ENCODE measurements at places on chromosomes 13 and 19. TPM values are rescaled to one million over a fixed set of nuclear protein-coding genes. Genes with fewer than 3 reads are reported as not detected.

DNA sequence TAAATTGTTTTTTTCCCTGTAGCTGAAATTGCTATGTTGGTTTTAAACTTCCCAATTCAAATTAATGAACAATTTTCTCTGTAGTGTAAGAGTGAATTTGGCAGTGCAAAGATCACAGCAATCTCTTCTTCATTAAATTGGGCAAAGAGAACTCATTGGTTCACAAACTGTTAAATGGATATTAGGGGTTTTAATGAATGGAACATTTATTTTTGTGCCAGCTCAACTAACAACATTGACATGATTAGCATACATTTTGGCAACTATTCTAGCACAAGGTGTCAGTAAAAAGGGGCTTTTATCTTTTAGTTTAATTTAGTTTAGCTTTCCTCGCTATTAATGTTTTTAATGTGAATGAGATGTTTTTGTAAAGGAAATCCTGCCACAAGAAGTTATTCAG is 7.1 kb downstream of the PCDH20 start:
- no peak for DNase-seq

- no peak for DNase-seq
These were observed 14.0 kb upstream of the ZNF681 start for GRCh38 chr19:23772675-23773063.

DNA sequence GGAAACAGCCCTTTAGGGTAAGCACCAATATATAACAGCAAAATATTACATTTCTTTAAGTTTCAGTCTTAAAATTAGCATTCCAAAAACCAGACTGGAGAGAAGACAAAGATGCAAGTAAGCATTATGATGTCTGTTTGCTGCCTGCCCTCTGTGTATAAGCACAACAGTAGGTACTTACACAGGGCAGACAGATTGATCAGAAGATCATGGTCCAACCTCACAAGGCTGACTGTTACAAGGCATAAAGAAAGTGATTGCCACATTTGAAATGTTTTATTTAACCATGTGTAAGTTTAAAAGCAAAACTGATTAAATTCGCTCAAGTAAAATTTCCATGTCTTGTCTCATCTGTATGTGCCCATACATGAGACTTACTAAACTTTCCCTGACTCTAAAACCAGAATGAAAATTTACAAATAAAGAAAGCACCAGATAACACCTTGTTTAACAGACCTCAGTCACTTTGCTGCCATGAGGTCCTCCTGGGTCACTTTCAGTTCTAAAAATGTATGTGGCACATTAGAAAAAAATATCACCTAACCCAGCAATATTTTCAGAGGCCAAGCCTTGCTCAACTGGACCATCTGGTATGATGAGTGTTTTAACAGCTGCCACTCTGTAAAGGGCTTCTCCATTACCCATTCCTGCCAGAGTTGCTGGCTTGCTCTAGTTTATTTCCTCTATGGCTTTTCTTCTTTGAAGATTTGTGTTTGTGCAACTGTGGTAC is 297.0 kb downstream of the RBM26 start:
- no peak for DNase-seq

DNA sequence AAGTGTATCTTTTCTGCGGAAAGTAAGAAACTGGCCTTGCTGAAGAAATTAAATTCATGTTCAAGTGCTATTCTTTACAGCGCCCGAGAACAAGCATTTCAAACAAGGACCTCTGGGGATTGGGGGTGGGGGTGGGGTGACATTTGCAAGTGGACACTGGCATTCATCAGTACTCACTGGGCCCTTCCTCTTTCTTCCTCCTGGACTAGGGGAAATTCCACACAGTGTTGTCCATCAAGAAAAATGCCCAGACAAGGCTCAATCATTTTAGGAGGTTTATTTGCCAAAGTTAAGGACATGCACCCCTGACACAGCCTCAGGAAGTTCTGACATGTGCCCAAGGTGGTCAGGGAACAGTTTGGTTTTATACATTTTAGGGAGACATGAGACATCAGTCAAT is 22.9 kb upstream of the OR10H1 start:
- no peak for DNase-seq

DNA sequence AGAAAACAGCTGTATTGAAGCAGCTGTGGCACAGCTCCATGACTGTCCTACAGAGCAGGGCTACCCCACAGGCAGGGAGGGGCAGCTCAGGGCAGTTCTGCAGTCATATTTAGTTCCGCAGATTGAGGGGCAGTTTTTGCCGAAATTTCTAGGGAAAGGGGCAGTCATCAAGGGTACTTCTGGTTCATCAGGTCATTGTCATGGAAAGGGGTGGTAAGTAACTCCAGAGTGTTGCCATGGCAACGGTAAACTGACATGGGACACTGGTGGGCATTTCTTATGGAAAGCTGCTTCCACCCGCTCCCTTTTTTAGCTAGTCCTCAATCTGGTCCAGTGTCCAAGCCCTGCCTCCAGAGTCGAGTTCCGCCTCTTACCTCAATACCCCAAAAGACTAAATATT is 702.8 kb downstream of the LIG4 start:
- no peak for DNase-seq

DNA sequence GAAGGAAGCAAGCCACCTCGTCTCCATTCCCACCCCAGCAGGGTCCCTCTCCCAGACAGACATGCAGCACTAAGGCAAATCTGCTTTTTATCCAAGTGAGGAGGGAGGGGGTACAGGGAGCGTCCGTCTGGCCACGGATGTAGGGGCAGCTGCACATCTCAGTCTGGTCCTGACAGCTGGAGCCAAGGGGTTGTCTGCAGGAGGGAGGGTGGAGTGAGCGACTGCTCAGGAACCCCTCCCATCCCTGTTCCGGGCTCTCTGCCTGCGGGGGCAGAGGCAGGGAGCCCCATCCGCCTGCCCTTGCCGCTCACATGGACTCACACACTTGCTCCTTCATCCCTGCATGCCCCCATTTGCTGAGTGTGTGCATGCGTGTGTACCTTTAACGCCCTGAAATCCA is 2.5 kb downstream of the TMEM190 start:
- DNase-seq = no peak

DNA sequence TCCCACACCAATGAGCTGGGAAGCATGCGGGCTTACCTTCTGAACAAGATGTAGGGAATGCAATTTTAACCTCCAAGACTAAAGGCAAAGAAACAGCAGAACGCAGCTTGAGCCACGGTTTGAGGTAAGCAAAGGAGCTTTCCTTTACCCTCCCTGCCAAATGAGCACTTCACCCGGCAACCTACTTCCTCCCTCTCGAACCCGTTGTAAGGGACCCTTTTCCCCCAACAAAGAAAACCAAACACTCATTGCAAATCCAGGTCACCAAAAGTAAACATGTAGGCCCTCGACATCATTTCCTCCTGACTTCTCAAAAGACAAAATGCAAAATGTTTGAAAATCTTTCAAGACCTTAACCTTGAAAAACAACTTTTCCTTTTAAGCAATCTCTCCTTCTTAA is 65.3 kb downstream of the ABCC4 start:
- DNase-seq = no peak

DNA sequence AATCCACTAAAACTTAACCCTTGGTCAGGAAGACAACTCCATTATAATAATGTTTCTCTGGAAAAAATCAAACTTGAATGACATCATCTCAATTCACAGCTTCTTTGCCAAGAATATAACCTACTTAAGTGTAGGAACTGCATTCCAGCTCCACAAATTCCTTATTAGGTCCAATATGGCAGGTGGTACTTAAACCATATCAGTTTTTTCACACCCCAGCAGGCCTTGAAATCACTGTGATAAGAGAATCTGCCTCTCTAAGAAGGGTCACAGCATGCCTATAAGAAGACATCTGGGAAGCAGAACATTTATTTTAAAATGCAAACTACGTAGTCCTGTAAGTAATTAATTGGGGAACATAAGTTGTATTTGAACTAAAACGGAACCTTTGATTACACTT is 687.8 kb downstream of the DIAPH3 start:
- no peak for DNase-seq

DNA sequence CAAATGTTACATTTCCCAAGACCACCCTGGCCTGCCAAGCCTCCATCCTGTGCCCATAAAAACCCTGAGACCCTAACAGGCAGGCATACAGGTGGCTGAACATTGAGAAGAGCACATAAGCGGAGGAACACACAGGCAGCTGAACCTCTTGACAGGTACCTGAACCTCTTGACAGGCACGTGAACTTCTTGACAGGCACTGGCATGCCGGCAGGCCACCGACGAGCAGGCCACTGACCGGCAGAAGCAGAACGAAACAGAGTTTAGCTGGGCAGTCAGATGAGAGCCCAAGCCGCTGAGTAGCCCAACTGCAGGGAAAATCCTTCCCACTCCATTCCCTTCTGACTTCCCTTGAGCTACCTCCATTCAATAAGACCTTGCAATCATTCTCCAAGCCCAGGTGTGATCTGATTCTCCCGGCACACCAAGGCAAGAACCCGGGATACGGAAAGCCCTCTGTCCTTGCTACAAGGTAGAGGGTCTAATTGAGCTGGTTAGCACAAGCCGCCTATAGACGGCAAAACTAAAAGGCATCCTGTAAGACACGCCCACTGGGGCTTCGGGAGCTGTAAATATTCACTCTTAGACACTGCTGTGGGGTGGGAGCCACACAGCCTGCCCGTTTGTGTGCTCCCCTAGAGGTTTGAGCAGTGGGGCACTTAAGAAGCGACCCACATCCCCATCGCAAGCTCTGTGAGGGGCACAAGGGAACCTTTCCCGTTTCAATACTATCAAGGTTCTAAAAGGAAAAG is 2613.9 kb upstream of the PCDH20 start:
- no peak for DNase-seq

DNA sequence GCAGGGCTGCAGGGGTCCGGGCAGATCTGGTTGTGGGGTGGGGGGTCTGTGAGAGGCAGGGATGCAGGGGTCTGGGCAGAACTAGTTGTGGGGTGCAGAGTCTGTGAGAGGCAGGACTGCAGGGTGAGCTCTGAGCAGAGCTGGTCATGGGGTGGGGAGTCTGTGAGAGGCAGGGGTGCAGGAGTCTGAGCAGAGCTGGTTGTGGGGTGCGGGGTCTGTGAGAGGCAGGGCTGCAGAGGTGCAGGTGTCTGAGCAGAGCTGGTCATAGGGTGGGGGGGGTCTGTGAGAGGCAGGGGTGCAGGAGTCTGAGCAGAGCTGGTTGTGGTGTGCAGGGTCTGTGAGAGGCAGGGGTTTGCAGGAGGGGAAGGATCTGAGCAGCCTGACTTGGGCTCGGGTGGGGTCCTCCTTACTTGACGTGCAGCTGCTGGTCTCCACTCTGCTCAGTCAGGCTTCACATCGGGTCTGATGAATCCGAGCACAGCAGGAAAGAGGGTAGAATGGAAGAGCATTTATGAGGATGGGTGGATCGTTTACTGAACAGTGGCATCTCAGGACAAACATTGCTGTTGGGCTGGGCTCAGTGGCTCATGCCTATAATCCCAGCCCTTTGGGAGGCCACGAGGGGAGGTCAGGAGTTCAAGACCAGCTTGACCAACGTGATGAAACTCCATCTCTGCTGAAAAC is 31.2 kb downstream of the IGFL2 start:
- no peak for DNase-seq

- DNase-seq = no peak
These were observed 6.3 kb upstream of the PVR start for GRCh38 chr19:44637390-44637764.

- DNase-seq = no peak
These were observed 7.9 kb downstream of the DCAF15 start for GRCh38 chr19:13959962-13960862.

DNA sequence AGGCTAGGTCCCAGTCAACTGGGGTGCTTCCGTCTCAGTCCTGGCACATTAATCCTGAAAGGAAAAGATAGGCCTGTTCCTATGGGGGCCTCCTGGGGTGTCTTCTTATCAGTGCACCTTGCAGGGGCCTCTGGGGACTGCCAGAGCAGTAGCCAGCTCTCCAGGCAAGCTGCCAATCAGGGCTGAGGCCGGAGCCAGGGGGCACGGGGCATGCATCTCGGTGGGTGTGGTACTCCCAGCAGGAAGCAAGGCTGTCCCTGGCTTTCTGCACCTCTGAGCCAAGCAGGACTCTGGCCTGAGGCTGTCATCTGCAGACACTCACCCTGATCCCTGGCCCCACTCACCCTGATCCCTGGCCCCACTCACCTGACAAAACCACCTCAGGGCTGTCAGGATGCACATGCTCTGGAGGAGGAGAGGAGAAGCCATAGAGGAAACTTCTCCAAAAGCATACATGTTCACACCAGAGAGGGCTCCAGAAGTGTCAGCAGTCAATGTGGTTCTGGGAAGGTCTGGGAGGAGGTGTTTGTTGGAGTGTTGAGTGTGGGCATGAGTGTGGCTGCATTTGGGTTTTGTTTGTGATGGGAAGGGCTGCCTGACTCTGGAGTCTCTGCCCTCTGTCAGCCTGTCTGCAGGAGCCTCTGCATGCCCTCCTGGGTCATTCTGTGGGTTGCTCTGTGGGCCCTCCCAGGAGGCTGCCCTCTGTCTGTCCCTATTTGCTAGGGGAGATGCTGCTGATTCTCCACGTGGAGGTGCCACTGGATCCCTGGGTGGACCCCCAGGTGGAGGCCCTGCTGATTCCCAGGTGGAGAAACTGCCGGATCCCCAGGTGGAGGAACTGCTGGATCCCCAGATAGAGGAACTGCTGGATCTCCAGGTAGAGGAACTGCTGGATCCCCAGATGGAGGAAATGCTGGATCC is 22.7 kb upstream of the KCTD15 start:
- DNase-seq = no peak

GRCh38 chr19:13234518-13234917 is 84.3 kb downstream of the IER2 start:
- DNase-seq = no peak

GRCh38 chr13:50033725-50034124 is 18.5 kb downstream of the KCNRG start:
- no peak for DNase-seq

DNA sequence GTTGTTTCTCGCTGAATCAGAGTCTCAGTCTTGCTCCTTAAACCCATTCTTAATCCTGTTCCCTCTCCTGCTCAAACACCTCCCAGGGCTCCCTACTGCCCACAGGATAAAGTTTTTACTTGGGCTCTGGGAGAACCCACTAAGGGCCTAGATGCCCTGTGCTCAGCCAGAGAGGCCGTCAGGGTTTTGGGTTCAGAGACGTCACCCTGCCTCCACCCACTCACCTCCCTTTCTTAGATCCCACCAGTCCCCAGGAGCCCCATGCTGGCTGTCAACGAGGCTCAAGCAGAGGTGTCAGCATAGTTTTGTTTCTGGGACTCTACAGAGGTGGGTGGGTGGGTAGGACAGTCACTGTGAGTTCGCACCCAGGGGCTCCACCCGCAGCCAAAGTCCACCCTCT is 15.5 kb upstream of the CYP4F2 start:
- DNase-seq = no peak

DNA sequence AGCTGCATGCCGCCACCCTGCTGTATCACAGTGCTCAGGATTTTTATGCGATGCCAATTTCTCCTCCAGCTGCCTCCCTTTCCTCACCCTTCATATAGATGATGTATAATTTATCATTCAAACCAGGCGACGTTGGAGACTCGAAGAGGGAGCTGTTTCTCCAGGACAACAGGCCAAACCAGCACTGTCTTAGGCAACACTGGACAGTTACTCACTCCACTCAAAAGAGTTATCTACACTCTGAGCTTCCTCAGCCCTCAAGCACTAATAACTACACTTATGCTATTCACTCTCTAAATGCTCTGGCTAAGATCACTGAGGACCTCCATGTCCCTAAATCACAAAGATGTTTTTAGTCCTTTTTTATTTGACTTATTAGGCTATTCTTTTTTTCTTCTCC is 87.3 kb upstream of the RFC3 start:
- DNase-seq = no peak

ZNF625 gene
- total RNA-seq = 7.5 TPM

ZNF556 gene
- 1.5 TPM for total RNA-seq

RETN gene
- not detected for total RNA-seq

FGF14 gene
- total RNA-seq = not detected

Measured in mammary epithelial cell (primary cell).